ENCODE measurements at places on chromosomes 7 and 10.

DNA sequence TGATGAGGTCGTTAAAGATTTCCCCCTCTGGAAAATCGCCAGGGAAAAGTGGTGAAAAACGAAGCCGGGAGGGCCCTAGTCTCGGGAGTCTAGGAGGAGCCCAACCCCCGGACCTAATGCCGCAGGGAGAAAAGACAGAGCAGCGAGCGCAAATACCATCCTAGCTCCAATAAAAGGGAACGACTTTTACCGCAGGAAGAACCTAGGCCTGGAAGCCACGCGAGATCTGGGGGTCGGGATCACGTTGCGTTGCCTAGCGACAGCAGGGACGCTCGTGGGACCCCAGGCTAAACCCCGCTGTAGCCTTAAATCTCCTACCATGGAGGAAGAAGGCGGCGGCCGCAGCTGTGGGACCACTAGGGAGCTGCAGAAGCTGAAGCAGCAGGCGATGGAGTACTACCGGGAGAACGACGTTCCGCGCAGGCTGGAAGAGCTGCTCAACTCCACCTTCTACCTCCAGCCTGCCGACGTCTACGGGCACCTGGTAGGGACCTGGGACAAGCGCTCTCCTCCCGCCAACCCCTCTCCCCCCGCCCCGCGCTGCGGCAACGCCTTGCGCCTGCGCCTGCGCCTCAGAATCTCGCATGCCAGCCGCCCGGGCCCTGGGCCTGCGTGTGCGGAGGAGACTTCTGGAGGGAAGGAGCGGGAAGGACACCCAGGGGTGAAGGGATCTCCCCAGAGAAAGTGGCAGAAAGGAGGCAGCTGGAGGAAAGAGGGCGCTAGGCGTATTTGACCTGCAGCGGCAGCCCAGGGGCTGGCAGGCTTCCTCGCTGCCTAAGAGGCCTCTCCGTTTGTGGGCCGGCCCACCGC lies at the start of gene ENO4:
Gene ENO4 (plus strand): TSS at position 252 of the 810 bp plus-strand sequence. CDS start 68 bp downstream, at position 320.
- DNase-seq = no peak

DNA sequence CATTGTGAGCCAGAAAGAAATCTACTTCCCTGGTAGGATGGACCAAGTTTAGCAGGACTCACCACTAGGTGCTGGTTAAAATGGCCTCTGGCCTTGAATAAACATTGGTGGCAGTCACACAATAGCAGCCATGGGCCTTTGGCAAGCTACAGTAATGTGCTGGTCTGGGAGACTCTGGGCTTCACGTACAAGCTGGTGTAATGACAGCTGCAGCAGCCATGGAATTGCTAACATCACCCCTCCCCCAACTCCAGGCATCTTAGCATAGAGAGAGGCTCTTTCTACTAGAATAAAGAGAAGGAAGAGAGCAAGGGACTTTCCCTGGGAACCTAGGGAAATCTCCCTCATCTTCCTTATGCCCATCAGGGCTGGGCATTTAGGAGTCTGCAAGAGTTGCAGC lies 205.1 kb upstream of the SEMA3A start:
- no peak for DNase-seq

GRCh38 chr7:29109358-29109757 lies 37.0 kb downstream of the CPVL start:
- no peak for DNase-seq

DNA sequence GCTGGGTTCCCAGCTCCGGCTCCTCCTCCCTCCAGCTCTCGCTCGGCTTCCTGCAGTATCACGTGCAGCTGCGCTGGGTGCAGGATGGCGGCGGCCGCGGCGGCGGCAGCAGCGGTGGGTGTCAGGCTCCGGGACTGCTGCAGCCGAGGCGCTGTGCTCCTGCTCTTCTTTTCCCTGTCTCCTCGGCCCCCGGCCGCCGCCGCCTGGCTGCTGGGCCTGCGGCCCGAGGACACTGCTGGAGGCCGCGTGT lies at the start of gene CNNM1:
Gene CNNM1 (plus strand): TSS at position 53 of the 250 bp plus-strand sequence. CDS start 32 bp downstream, at position 85.
- DNase-seq = no peak

DNA sequence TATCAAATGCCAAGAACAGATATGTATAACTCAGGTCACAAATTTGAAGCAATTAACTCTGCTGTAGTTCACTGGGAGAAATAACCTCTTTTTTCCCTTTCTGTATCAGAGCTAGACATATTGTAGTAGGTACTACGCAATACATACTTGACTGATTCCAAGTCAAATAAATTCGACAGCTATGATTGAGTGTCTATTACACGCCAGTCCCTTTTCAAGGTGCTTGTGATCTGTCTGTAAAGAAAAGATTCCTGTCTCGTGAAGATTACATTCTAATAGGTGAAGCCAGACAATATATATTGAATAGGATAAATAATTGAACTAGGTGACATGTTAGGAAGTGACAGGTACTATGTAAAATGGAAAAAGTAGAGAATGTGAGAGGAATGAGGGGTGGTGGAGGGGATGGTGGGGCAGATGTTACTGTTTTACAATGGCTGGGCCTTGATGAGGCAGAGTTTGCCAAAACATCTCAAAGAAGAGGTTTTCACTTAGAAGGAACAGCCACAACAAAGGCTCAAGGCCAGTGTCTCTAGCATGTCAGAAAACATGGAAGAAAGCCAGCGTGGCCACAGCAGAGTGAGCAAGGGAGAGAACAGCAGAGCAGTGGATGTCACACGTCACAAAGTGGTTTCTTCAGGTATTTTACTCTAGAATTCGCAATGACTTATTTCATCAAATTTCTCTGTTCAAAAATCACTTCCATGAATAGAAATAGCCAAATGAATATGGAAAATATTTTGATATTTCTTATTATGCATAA lies 282.6 kb upstream of the CACNA2D1 start:
- DNase-seq = no peak

- no peak for DNase-seq
Measured at GRCh38 chr10:48778193-48778857, 93.7 kb downstream of the WDFY4 start.

- DNase-seq = no peak
Measured at GRCh38 chr7:99402854-99403253, 5.5 kb downstream of the PDAP1 start.

- no peak for DNase-seq
Measured at GRCh38 chr10:87503401-87503800, 1.3 kb upstream of the MINPP1 start.

DNA sequence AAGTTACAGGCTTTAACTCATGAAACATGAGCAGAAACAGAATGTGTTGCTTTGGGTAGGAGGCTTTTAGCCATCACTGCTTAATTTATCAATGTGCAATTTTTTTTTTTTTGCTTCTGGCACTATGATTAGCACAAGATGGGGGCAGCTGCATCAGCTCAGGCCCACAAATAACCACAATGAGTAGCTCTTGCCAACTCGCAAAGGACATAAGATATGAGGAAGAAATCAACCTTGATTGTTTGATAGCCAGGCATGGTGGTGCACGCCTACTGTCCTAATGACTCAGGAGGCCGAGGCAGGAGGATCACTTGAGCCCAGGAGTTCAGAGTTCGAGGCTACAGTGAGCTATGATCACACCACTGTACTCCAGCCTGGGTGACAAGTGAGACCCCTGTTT lies 12.3 kb downstream of the NOD1 start:
- no peak for DNase-seq

DNA sequence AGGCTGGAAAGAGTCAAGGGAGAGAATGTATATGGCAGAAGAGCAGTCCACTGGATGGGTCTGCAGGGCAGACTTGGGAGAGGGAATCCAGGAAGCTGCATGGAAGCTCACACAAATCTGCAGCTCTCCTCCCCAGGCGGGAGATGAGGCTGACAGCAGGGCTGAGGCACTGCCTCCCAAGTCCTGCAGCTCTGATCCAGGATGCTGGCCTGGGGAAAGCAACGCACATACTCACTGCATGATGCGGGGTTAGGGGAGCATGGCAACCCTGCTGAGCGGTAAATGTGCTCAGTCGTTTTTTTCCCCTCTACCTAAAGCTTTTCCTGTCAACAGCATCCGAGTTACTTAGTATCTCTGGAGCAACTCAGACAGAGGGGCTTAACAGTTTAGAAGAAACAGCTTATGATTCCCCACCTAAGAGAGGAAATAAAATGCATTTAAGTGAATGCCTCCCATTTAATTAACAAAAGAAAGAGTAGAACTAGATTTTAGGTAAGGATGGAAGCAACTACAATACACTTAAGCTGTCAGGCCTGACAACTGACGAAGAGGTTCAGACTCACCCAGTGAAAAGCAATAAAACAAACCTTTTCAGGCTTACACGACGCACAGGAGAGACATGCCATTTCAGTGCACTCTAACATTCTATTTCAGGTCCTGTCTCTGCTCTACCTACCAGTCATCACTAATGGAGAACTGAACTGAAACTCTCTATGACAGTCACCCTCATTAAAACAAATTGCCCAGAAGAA lies 37.0 kb downstream of the CHCHD3 start:
- DNase-seq = no peak
